ENCODE measurements at places on chromosomes 1 and 21.

- DNase-seq = no peak
These were observed 3.6 kb upstream of the SMPDL3B start for GRCh38 chr1:27931184-27931583.

- DNase-seq = no peak
These were observed 50.7 kb downstream of the KLHDC7A start for GRCh38 chr1:18531503-18531845.

DNA sequence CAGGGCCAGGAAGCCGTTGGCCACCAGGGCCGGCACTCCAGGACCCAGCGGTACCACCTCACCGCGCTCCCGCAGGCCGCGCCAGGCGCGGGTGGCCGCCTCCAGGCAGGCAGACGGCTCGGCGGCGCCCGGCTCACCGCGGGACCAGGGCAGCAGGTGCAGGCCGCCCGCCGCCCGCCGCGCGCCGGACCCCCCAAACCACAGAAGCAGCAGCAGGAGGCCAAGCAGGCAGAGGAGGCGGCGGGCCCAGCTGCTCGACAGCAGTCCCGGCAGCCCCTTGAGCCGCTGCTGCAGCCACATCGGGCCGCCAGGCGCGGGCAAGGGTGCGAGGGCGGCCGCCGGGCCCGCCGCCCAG, 312 bp downstream of the KIAA2013 start:
- DNase-seq = no peak

DNA sequence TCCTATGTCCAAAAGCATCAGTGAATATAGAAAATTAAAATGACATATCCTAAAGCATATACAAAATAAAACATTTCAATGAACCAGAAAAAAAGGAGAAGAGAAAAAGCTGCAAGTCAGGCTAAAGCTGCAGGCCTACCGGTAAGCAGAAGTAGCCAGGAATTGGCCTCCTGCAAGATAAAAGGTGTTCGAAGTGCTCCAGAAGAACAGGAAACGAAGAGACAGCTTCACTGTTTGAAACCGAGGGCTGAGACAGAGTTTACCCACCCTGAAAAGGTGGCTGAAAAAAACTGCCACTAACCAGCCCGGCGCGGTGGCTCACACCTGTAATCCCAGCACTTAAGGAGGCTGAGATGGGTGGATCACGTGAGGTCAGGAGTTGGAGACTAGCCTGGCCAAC, 37.4 kb downstream of the NSL1 start:
- DNase-seq = no peak

DNA sequence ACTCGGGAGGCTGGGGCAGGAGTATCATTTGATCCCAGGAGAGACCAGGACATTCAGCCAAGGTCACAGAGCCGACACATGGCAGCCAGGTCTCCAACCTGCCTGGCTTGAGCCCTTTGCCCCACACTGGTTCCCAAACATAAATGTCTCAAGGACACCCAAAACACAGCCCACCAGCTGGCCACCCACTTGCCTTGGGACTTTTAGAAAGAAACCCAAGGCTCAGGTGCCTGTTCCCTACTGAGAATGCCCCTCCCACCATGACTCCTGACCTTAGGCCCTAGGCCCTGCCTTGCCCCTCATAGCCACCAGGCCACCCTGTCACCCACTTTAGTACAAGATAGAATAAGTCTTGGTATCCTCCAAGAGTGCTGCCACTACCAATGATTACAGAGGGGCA, 41.9 kb upstream of the LRP8 start:
- DNase-seq = no peak

DNA sequence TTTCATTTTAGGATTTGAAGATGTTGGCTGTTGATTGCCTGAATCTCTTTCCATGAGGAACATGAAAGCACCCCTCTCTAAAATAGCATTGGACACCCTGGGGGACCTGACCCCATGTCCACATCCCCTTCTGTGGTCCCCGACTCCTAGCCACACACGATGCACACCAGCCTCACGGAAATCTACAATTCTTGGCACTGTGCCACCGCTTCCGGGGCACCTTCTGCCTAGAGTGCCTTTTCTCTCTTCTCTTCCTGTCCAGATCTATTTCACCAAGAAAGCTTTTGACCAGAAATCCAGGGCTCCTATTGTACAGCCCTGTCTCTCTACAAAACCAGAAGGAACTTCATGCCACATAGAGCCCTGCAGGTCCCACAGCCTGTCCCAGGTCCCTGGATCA, 50.3 kb downstream of the MYSM1 start:
- no peak for DNase-seq

DNA sequence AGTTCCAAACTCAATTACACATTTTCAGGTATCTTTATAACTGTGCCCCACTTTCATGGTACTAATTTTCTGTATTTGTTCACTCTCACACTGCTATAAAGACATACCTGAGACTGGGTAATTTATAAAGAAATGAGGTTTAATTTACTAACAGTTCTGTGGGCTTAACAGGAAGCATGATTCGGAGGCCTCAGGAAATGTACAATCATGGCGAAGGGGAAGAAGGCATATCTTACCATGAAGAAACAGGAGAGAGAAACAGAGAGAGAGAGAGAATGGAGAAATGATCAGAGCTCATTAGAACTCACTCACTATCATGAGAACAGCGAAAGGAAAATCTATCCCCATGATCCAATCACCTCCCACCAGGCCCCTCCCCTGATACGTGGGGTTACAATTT, 874.1 kb upstream of the B3GALT2 start:
- no peak for DNase-seq

DNA sequence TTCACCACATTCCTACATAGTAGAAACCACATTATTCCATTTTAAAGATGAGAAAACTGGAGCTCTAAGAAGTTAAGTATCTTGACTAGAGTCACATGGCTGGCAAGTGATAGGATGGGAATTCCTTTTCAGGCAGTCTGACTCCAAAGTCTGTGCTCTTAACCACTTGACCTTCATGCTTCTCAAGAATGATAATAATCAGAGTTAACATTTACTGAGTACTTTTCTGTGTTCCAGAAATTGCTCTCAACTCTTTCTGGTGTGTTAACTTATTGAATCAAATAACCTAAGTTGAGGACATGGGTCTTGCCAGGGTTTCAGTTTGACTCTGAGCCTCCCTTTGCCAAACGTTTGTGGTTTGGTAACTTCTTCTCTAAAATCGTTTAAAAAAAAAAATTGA, 169.4 kb downstream of the RASAL2 start:
- DNase-seq = no peak

DNA sequence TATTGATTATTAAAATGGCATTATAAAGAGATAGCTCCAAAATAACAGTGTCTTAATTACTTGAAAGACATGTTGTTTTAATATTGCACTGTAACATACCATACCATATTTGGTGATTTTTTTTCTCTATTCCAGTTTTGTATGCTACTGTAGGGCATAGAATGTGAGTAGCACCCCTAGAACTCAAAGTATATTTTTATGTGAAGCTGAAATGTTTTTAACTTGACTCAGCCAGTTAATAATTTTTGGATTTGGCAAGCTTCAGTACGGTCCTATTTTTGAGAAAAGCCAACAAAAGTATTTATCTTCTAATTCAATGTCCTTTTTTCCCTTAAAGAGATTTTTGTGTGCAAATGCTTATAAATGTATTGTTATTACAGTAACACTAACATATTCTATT, 593.8 kb downstream of the USP25 start:
- DNase-seq = no peak

- no peak for DNase-seq
These were observed 10.4 kb upstream of the ETV3L start for GRCh38 chr1:157110003-157110402.

- DNase-seq = no peak
These were observed 310.4 kb downstream of the ASTN1 start for GRCh38 chr1:176854121-176854520.

DNA sequence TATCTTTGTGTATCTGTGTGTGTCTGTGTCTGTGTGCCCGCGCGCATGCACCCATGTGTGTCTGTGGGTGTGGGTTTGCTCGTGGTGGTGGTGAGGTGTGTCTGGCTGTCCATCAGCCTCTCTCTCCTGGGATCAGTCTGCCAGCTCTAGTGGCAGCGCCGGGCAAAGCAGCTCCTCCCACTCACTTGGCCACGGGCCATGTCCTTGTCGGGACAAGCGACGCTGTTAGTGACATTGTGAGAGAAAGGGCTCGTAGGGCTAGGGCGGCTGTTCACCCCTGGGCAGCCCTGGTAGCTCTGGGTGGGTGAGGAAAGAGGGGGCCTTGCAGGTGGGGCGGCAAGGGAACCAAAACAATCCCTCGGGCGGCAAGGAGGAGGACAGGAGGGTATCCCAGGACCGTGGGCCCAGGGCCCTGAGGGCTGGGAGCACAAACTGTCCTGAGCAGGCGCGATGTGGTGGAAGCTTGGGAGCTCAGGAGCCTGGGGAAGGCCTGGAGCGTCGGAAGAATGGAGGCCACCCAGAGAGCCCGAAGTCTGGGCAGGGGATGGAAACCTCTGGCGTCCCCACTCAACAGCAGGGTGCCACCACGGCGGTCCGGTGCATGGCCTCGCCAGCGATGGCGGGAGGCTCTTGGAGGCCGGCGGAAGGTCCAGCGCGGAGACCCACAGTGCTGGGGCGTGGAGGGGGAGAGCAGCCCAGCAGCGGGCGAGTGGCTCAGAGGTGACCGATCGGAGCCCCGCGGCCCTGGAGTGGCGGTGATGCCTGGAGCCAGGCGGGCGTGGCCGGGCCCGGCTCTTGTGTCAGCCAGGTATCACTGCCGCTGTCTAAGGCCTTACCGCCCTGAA, 140.5 kb downstream of the LIPI start:
- DNase-seq = no peak

GRCh38 chr1:62891956-62892562, 108.1 kb downstream of the ATG4C start:
- no peak for DNase-seq

DNA sequence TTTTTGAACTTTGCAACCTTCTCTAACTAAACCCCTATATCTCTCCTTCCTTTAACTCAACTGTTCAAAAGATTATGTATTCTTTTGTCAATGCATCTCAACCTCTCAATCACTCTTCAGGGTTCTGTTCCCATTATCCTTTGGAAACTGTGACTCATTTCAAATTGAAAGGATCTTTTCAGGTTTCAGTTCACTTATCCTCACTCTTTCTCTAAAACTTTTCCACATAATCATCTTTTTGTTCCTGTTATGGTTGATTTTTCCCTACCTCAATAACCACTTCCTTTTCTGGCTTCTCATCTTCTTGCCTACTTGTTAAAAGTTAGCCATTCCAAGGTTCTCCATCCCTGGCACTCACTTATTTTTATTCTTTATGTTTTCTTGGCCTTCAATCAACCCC, 56.2 kb upstream of the NUF2 start:
- DNase-seq = no peak

- DNase-seq = no peak
These were observed 28.4 kb upstream of the NFIA start for GRCh38 chr1:61053712-61054600.

- no peak for DNase-seq
These were observed 13.6 kb upstream of the CEP85 start for GRCh38 chr1:26220199-26220912.

GRCh38 chr1:206864939-206865671, at the start of gene IL20:
TSS of gene IL20 (plus strand) at chr1:206865623. CDS start at chr1:206865853, 230 bp downstream.
- peak; percentile 69 for DNase-seq

GRCh38 chr1:46615735-46616134, 876 bp downstream of the MOB3C start:
- DNase-seq = no peak

DNA sequence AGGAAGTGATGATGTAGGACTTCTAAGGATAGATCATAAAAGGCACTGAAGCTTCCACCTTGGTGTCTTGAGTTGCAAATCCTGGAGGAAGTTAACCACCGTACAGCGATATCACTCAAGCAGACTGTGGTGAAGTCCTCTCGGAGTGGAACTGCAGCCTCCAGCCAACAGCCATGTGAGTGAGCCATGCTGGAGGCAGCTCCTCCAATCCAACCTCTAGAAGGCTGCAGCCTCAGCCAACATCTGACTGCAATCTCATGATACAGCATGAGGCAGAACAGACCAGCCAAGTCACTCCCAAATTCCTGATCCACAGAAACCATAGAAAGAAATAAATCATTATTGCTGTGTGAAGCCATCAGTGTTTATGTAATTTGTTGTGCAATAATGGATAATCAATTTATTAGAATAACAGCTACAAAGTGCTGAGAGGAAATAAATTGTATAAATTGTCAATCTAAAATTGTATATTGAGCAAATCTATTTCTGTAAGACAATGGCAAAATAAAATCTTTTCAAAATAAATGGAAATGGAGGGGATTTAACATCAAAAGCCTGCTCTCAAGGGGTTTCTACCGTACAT, 65.0 kb downstream of the PRSS38 start:
- no peak for DNase-seq

GRCh38 chr1:101122452-101123166, 97.0 kb upstream of the DPH5 start:
- no peak for DNase-seq

DNA sequence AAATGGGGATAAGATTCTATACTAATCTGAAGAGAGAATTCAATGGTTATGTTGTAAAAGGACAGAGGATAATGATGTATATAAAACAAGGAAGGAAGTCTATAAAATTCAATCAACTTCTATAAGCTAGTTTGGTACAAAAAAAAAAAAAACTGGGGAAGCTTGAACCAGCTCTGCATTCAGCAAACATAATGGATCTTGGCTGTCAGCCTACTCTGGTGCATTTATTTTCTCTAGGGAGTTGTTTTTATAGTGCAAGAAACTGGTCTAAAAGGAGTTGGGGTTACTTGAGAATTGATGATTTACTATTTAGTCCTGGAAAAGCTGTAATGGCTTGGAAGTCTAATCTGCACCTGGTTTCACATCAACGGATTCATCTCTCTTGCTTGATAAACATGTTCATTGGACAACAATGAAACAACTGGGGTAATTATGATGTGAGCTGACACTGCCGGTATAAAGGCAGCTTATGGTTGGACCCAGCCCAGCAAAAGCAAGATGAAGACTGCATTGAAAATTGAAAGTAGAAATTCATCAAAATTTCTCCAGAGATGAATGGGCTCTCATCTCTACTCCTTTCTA, 199.4 kb upstream of the NRIP1 start:
- DNase-seq = no peak

GRCh38 chr1:241610056-241610815, 29.9 kb downstream of the CHML start:
- DNase-seq = no peak

GRCh38 chr21:25005388-25005787, 601.9 kb downstream of the MRPL39 start:
- DNase-seq = no peak

- DNase-seq = no peak
These were observed 82.1 kb downstream of the CCDC18 start for GRCh38 chr1:93262645-93263044.

DNA sequence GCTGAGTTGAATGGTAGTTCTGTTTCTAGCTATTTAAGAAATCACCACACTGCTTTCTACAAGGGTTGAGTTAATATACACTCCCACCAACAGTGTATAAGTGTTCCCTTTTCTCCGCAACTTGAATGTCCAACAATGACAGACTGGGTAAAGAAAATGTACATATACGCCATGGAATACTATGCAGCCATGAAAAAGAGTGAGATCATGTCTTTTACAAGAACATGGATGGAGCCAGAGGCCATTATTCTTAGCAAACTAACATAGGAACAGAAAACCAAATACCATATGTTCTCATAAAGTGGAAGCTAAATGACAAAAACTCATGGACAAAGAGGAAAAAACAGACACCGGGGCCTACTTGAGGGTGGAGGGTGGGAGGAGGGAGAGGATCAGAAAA, 14.8 kb upstream of the TTLL7 start:
- DNase-seq = no peak

Measured in stimulated activated CD4-positive, alpha-beta T cell treated with anti-CD3 and anti-CD28 coated beads, TNF-alpha, amount 100 ng/mL, for 4 hours (primary cell).